Islet precursor cell (in vitro differentiated cells): ENCODE measurements at places on chromosomes 16 and 17.

GRCh38 chr17:50035421-50035879 is 20.5 kb upstream of the ITGA3 start:
- DNase-seq, result peak; percentile 63

DNA sequence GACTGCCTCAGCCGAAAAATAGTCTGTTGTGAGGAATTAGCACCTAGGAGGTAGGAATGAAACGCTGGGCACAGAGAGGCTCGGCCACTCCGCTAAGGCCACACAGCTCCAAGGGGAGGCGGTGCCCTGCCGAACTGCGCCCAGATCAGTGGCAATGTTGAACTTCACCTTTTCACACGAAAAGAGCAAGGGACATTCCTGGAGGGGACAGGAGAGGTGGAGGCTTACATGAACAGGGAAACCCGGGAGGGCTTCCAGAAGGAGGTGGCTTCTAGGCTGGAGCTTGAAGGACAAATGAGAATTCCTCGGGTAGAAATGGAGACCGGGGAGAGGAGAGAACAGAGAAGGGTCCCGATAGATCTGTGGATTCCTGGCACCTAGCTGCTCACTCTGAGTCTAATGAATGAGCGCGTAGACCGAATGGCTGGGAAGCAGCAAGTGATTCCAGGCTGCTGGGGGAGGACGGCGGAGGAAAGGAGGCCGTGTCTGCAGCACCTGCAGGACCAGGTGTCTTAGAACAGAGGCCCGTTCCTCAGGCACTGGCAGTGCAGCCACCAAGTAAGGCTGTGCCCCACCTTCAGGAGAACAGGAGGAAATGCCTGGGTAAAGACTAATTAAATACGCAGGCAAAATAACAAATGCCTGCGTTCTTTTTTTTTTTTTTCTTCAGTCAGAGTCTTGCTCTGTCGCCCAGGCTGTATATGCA is 722 bp upstream of the SLC38A10 start:
- peak; percentile 84 for DNase-seq

GRCh38 chr17:38656959-38657823 is 17.6 kb downstream of the EPOP start:
- DNase-seq, result peak; percentile 66

DNA sequence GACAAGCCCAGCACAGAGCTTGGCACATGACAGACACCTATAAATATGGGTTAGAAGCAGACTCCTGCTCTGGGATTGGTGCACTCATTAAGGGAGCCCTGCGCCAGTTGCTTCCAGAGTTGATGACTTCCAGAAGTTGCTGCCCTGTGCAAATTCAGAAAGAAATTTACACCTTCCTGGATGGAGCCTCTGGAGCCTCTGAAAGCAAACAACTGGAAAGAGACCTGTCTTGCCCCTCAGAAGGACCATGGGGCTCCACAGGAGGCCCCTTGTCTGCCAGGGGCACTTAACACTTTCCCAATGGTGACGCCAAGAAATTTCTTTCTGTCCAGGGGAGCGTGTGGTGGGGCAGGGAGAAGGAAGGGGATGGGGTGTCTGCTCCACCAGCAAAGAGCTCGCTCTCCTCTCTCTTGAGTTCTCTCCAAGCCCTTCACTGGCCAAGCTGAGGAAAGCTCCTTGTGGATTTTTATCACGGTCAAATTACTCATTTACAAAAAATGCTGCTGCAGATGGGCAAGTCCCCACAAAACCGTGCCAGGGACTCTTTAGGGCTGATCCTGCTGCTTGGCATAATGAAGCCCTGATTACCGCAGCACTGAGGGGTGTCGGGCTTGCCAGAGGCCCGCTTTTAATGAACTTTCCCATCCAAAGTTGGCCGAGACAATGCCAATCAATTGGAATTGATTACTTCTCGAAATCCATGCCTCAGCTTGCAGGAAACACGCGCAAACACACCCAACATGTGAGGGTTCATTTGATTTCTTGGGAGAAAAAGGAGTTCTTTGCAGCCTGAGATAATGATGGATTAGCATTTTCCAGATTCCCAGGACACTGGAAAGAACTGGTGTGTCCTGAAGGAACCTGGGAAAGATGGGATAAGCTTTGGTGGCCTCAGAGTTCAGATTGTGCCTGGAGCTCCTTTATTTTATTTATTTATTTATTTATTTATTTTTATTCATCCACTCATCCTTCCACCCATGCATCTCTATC is 583.6 kb upstream of the CDH5 start:
- DNase-seq, result no peak

GRCh38 chr17:39062846-39063680 is 88.4 kb downstream of the PLXDC1 start:
- DNase-seq, result no peak

- no peak for DNase-seq
Observed at GRCh38 chr16:55647798-55648197, 8.0 kb upstream of the SLC6A2 start.

DNA sequence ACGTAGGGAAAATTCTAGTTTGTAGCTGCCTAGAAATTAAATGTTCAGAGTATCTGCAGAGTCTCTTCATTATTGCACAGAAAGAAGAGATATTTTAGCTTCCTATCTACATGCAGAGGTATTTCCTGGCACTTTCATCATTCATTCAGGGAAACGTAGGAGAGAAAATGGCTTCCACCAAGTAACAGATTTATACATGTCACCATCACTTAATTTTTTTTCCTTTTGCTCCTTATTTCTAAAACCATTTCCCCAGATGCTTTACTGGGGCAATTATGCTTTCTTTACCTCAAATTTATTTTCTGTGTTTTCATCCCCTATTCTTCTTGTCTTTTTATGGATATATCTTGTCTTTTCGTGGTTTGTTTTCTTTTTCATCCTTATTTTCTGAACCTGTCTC is 18.5 kb downstream of the ATP6V0A1 start:
- no peak for DNase-seq

- DNase-seq, result peak; percentile 85
Observed at GRCh38 chr17:79808763-79809529, 12.1 kb upstream of the CBX8 start.

GRCh38 chr16:85384833-85385462 is 228.2 kb upstream of the GSE1 start:
- peak; percentile 85 for DNase-seq

- DNase-seq, result no peak
Observed at GRCh38 chr16:30493941-30494488, 21.5 kb downstream of the ITGAL start.

GRCh38 chr16:10961231-10961630 is 16.9 kb downstream of the CLEC16A start:
- peak; percentile 82 for DNase-seq

- no peak for DNase-seq
Observed at GRCh38 chr17:65618516-65618915, 57.1 kb upstream of the AXIN2 start.

GRCh38 chr17:29167393-29168078 is 12.7 kb downstream of the MYO18A start:
- no peak for DNase-seq

DNA sequence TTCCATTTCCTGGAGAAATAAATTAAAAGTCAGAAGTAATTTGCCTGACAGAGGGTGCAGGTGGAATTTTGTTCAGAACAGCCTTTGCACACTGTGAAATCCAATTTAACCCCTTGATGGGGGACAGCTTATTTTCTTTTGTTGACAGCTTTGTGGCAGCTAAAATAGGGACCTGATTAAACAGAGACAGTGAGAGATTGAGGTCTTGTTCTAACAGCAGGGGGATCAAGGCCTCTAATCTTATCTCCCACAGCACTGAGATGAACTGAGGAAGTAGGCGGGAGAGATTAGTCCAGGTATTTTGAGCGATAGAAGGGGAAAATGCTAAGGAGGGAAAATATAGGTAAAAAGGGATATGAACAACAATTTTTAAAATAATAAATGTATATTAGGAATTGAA is 1491.4 kb upstream of the GOT2 start:
- no peak for DNase-seq

GRCh38 chr16:620700-621525 is 9.9 kb upstream of the WFIKKN1 start:
- no peak for DNase-seq

DNA sequence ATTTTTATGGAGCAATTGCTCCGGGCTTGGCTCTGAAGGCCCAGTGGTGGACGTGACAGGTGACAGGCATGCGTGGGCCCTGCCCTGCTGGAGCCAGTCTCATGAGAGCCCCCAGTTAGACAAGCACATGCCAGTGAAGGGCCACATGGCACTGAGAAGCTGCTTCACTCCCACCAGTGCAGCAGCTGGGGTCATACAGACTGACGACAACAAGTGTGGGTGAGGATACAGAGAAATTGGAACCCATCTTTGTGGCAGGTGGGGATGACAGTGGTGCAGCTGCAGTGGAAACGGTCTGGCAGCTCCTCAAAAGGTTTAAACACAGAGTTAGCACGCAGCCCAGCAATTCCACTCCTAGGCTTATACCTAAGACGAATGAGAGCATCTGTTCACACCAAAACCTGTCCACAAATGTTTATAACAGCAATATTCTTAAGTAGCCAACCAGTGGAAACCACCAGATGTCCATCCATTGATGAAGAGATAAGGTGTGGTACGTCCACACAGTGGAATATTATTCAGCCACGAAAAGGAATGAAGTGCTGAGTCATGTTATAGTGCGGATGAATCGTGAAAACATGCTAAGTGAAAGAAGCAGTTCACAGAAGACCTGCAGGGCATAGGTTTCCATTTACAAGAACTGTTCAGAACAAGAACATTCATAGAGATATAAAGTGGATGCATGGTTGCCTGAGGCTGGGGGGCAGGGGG is 12.5 kb upstream of the CIBAR2 start:
- no peak for DNase-seq

DNA sequence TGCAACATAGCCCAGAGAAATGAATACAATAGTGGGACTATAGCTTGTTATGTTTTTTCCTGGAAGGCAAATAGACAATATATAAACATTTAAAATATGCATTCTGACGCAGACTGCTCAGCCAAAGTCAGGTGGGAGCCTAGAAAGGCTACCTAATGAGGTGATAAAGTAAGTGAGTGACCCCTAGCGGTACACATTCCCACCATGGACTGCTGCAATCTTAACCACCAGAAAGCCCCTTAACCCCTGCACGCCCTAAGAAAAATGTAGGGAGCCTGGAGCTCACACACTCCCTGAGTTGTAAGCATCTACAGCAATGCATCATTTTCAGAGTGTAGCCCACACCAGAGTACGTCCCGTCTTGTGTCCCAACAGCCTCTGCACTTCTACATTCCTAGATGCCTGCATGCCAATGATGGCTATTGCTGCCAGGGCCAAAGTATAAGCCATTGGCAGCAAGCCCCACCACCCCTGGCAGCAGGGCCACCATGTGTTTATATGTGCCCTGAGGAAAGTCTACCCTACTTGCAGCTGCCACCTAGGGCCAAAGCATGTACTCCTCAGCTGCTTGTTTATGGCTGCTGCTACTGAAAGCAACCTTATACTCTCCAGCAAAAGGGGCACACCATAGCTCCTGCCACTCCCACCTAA is 127.6 kb downstream of the KIF2B start:
- peak; percentile 69 for DNase-seq

- DNase-seq, result peak; percentile 47
Observed at GRCh38 chr17:10162096-10162495, 36.3 kb downstream of the GAS7 start.

GRCh38 chr17:79087428-79088143 is 13.0 kb downstream of the ENGASE start:
- DNase-seq, result peak; percentile 91

DNA sequence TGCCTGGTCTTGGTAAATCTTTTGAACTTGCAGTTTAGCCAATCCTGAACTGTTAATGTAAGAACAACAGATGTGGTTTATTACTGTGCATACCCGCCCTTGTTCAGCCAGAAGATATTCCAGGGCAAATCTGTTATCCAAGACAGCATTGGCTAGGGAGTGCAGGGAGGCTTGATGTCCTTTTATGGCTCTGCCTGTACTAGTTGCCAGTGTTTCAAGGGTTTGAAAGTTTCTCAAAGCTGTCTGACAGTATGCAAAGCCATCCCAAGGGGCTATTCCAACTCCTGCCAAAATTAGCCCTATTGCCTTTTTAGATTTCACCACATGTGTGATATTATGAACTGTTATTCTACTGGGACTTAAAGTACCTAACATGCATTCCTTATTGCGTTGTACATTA is 30.1 kb downstream of the LCMT1 start:
- DNase-seq, result no peak

- peak; percentile 80 for DNase-seq
Observed at GRCh38 chr17:9021158-9021991, at the start of gene NTN1. Gene NTN1 (plus strand): TSS chr17:9021510. CDS start chr17:9022374, 864 bp downstream.

GRCh38 chr17:73025041-73025560 is 67.4 kb downstream of the SLC39A11 start:
- no peak for DNase-seq

DNA sequence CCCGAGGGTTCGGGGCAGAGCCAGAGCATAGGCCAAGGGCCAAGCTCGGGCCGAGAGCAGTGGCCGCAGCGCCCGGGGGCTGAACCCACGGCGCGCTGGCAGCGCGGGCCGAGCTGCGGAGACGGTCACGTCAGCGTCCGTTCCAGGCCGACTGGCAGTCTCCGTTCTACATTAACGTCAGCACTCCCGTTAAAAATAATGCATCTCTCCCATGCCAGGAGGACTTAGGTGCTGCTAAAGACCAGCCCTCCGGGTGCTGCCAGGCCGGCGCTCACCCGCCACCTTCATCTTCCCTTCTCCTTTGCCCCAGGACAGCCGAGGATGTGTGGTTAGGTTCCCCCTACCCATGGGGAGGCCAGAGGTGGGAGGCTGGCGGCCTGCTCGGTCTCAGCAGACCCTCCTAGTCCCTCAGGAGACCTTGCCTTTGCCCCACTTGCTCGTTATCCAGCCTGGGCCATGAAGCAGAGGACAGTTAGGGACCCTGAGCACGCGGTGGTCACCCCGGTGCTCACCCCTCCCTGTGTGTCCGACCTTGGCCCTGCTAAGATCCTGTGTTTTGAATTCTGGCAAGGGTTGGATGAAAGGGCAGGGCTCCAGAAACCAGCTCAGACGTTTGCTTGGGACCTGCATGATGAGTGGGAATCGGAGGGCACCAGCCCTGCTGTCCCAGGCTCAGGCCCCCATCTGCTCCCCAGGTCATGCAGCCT is 572 bp downstream of the MPG start:
- DNase-seq, result no peak

DNA sequence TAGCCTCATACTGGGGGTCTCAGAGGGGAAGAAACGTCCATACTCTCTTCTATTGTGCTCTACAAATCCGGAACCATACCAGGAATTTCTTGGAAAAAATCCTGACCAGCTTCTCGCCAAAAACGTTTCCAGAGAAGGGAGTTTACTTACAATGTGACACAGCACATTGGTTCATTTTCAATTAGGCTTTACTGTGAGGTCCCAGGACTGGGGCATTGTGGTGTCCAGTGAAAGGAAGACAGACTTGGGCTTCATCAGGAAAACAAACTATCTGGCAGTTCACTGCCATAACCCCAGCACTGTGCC is 14.7 kb downstream of the MPP2 start:
- no peak for DNase-seq
